Colonic mucosa (tissue), 4 donors: ENCODE measurements at places on chromosomes 11 and 22. TPM values are rescaled to one million over a fixed set of nuclear protein-coding genes. Genes with fewer than 3 reads are reported as not detected.

DNA sequence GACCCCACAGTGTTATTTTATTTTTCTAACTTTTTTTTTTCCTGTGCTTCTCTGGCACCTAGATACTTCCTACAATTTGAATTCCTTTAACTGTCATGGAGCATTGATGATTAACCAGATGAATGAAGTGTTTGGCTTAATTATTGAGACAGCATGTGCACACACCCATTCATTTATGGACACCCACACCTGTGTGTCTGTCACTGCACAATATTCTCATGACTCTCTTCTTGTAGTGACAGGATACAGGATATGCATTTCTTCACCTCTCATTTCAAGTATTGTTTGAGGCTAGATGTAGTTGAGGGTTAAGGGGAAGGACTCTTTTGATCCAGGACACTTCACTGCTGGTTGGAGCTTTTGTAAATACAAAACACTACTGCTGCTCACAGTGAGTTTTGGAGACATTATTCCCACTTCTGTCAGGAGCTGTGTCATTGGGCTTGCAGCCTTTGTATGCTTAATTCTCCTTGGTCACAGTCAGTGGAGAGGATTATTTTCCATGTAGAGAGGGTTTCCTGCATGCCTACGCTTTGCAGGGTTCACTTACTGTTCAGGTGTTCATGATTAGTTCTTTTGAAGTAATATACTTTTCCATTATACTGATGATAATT is 33.5 kb downstream of the SPECC1L start:
- H3K27ac ChIP-seq, result peak overlapping the region; percentile 91
- H3K27me3 ChIP-seq, result no peaks in the 10 kb centered on the region
- DNase-seq, result no peak
- H3K36me3 ChIP-seq, result no peaks in the 10 kb centered on the region
- H3K4me1 ChIP-seq, result peaks cover 20% of the 10 kb centered on the region

DNA sequence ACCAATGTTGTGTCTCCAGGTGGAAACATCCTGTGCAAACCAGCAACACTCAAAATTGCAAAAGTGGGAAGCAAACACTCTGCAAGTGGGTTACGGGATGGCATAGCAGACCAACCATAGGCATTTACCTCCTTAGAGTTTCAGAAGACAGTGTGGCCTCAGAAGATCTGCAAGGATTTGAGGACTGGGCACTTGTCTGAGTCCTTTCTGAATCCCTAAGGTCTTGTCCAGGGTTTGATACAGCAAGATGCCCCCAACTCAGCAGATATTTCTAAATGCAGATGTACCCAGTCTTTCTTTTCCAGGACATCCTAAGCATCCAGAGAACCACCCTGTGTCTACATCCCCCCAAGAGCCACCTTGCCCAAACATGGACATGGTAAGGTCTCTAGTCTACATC is 51.7 kb upstream of the SHANK2 start:
- H3K36me3 ChIP-seq, result no peaks in the 10 kb centered on the region
- H3K4me1 ChIP-seq, result no peaks in the 10 kb centered on the region
- DNase-seq, result no peak
- no peak overlapping the region for H3K27ac ChIP-seq

DNA sequence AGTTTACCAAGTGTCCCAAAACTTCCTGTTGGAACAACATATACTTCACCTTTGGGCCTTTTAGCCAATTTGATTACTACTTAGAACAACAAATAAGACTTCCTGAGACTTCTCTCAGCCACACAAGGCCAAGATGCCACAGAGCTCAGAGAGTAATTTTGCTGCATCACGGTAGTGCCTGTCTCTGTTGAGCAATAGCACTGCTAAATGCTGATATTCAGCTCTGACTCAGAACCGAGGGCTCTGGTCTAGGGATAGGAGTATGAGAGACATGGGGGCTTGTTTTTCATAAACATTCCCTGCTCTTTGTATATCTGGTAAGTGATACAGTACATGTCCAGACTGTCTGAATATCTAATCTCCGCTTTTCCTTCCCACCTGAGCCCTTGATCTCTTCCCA is 260.4 kb upstream of the ARHGAP20 start:
- no peaks in the 10 kb centered on the region for H3K36me3 ChIP-seq
- no peaks in the 10 kb centered on the region for H3K27me3 ChIP-seq
- no peaks in the 10 kb centered on the region for H3K4me1 ChIP-seq
- H3K4me3 ChIP-seq, result no peak overlapping the region

- H3K4me3 ChIP-seq, result no peak overlapping the region
- no peaks in the 10 kb centered on the region for H3K4me1 ChIP-seq
- no peaks in the 10 kb centered on the region for H3K36me3 ChIP-seq
- H3K27ac ChIP-seq, result no peak overlapping the region
These were observed 273.0 kb downstream of the CASP12 start for GRCh38 chr11:104625246-104625645.

DNA sequence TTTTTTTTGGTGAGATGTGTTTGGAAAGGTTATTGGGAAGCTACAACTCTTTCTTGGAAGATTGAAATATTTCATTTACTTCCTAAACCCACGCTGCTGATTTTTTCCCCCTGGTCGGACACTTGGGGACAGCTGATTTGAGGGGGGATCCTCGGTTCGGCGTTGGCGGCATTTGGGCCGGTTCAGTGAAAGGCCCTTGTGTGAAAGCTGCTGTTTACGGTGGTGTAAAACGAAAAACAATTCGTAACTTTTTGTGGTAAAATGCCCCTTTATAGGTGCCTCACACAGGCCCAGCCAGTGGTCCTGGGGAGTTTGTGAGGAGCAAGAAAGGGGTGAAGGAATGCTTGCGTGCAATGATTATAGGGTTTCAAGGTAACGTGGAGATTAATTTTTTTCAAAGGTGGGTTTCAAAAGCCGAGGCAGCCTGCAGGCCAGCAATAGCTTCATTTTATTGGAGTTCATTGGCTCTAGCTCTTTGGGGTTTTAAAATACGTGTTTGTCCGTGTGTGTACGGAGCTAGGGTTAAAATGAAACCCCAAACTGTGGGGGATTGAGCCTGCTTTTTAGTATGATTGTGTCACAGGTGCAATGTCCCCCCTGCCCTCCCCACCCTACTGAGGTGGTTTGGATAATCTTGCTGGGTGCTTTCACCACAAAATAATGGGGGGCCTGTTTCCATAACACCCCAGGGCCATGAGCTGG is 77.2 kb upstream of the PPARA start:
- no peaks in the 10 kb centered on the region for H3K36me3 ChIP-seq
- no peak for DNase-seq
- no peaks in the 10 kb centered on the region for H3K27me3 ChIP-seq

DNA sequence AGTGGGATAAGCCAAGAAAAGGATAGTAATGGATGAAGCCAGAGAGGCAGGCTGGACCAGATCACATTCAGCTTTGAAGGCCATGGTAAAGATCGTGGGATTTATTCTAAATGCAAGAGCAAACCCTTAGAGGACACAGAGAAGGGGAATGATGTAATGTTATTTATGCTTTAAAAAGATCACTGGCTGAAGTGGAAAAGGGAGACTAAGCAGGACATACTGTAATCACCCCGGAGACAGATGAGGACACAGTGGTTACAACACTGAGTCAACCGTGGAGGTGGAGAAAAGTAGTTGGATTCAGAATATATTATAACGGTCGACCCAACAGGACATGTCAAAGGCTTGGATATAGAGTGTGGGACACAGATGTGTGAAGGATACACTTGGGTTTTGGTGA is 38.5 kb downstream of the CDON start:
- no peaks in the 10 kb centered on the region for H3K27me3 ChIP-seq
- no peaks in the 10 kb centered on the region for H3K4me1 ChIP-seq
- H3K27ac ChIP-seq, result no peak overlapping the region
- no peaks in the 10 kb centered on the region for H3K36me3 ChIP-seq
- H3K4me3 ChIP-seq, result no peak overlapping the region
- no peak for DNase-seq

- peaks cover 2% of the 10 kb centered on the region for H3K36me3 ChIP-seq
- peaks cover 7% of the 10 kb centered on the region for H3K4me1 ChIP-seq
- H3K4me3 ChIP-seq, result peak overlapping the region; percentile 91
- peak overlapping the region; percentile 65 for H3K27ac ChIP-seq
- DNase-seq, result no peak
These were observed 866 bp upstream of the SELENOO start for GRCh38 chr22:50199829-50200460.

- no peaks in the 10 kb centered on the region for H3K36me3 ChIP-seq
- H3K4me3 ChIP-seq, result no peak overlapping the region
- H3K27me3 ChIP-seq, result no peaks in the 10 kb centered on the region
These were observed 97.5 kb downstream of the TSPAN18 start for GRCh38 chr11:44824300-44824704.

DNA sequence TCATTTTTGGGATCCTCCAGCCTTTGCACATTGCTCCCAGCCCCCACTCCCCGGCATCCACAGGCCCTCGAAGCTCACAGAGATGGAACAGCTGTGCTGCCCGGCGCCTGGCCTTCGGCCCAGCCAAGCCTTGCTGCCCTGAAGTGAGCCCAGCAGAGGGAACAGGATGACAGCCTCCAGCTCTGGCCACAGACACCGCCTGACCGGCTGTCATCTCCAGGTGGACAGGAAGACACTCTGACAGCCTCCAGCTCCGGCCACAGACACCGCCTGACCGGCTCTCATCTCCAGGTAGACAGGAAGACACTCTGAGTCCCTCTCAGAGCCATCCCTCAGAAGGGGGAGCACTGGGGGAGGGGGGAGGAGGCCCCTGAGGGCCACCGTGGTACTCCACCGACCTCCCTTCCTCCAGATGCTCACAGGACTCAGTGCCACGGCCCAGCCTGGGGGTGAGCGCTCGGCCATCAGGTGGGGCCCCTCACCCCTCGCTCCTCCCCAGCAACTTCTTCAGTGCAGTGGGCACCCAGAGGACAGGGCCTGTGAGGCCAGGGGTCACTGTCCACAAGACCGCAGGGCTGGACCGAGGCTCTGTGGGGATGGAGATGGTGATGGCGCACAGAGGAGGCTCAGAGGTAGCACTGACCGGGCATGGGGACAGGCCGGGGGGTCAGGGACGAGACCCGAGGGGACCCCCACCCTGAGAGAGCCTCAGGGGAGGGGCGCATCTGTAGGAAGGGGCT is 58.6 kb downstream of the BRD1 start:
- no peaks in the 10 kb centered on the region for H3K27me3 ChIP-seq
- H3K36me3 ChIP-seq, result peaks cover 2% of the 10 kb centered on the region
- H3K4me1 ChIP-seq, result no peaks in the 10 kb centered on the region
- DNase-seq, result no peak
- H3K27ac ChIP-seq, result no peak overlapping the region

DNA sequence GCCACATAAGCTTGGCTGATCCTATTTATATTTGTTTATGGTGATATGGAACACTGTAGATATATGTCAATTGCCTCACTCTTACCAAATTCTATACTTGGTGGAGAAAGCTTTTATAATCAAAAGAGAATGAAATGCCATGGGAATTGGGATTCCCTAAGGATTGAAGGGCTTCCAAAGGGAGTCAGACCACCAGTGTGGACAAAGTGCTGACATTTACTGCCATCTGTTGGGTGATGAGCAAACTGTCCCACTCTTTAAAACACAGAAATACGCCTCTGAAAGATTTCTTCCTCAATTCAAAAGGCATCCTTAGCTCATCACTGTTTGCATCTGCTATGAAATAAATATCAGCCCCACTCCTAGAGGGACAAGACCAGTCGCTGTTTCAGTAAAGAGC is 7.1 kb downstream of the SLC1A2 start:
- no peak overlapping the region for H3K27ac ChIP-seq
- H3K4me3 ChIP-seq, result no peak overlapping the region
- no peak for DNase-seq
- H3K27me3 ChIP-seq, result peaks cover 10% of the 10 kb centered on the region
- H3K4me1 ChIP-seq, result no peaks in the 10 kb centered on the region

GRCh38 chr11:31875866-31876560 is 64.9 kb upstream of the PAX6 start:
- H3K36me3 ChIP-seq, result no peaks in the 10 kb centered on the region
- H3K27ac ChIP-seq, result no peak overlapping the region
- H3K27me3 ChIP-seq, result no peaks in the 10 kb centered on the region
- DNase-seq, result no peak
- H3K4me1 ChIP-seq, result no peaks in the 10 kb centered on the region

DNA sequence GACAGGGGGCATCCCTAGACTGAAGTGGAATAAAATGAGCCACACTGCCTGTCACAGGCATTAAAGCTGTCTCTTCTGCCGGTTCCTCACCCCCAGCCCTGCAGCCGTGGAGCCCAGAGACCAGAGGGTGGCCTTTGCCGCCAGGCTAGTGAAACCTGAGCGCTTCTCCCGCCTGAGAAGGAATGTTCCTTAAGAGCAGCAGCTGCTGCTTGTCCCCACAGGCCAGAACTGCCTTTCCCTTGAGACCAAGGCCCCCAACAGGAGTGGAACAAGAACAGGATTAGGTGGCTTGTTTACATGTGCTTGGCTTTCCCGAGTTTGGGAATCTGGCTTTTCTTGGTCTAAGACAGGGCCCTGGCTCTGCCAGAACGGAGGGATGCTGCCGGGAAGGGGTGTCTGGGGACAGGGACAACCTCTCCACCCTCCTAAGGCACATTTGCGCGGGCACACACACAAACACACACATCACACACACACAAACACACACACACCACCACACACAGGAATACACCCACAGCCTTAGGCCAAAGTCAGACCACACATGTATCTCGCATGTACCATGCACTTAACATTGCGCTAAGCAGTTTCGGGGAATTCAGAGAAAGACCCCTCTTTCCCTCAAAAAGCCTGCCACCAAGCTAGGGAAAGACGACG is 91.8 kb downstream of the FEZ1 start:
- H3K4me1 ChIP-seq, result no peaks in the 10 kb centered on the region
- no peak overlapping the region for H3K4me3 ChIP-seq
- DNase-seq, result no peak
- no peak overlapping the region for H3K27ac ChIP-seq

DNA sequence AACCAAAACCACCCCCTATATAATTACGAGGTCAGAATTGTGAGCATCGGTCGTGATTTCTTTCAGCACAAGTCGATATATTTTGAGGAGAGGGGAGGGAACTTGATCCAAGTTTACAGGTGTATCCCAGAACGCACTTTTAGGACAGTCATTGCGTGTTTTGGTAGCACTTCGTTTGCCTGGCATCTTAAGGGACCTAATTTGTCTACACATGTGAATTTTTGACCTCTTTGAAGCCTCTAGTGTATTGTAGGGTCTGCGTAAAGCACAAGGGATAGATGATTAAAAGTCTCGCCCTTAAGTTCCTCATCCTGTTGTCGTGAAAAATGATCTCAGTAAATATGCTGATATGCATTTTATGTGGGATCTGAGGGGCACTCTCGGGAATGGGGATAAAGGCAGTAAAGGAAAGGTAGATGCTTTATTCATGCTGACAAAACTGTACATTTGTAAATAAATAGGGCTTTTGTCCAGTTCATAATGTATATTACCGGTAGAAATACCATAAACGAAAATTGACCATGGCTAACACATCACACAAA is 632 bp upstream of the CCDC34 start:
- peak overlapping the region; percentile 57 for H3K27ac ChIP-seq
- peak overlapping the region; percentile 79 for H3K4me3 ChIP-seq
- DNase-seq, result no peak

- no peaks in the 10 kb centered on the region for H3K4me1 ChIP-seq
- H3K36me3 ChIP-seq, result no peaks in the 10 kb centered on the region
- no peak for DNase-seq
- H3K27ac ChIP-seq, result no peak overlapping the region
- no peak overlapping the region for H3K4me3 ChIP-seq
These were observed 5.8 kb downstream of the CYB5R2 start for GRCh38 chr11:7667460-7667859.

Gene NOX4
- 0.35 TPM for total RNA-seq

Gene GCAT
- total RNA-seq, result 23.5 TPM

Gene SHANK3
- 3.6 TPM for total RNA-seq

Gene LRRC4C
- total RNA-seq, result not detected
